Spinal cord (tissue), 10 donors: ENCODE measurements at places on chromosomes 6 and 20.

DNA sequence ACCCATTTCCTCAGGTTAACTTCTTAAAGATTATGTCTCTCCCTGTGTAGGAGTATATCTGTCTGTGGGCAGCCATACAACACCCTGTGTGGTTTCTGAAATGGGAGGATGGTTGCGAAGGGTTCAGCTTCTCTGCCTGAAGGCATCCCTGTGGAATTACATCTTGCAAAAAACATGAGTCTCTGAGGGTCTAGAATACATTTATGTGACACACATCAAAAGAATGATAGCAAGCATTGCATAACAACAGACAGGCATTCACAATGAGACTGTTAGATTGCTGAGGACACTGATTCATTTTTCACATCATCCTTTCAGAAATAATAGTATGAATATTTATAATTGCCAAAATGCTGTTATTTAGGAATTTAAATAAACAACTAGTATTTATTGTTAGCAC is 670.9 kb downstream of the HTR1B start:
- DNase-seq = no peak

GRCh38 chr20:10777710-10778109 is 103.9 kb upstream of the JAG1 start:
- no peak for DNase-seq

DNA sequence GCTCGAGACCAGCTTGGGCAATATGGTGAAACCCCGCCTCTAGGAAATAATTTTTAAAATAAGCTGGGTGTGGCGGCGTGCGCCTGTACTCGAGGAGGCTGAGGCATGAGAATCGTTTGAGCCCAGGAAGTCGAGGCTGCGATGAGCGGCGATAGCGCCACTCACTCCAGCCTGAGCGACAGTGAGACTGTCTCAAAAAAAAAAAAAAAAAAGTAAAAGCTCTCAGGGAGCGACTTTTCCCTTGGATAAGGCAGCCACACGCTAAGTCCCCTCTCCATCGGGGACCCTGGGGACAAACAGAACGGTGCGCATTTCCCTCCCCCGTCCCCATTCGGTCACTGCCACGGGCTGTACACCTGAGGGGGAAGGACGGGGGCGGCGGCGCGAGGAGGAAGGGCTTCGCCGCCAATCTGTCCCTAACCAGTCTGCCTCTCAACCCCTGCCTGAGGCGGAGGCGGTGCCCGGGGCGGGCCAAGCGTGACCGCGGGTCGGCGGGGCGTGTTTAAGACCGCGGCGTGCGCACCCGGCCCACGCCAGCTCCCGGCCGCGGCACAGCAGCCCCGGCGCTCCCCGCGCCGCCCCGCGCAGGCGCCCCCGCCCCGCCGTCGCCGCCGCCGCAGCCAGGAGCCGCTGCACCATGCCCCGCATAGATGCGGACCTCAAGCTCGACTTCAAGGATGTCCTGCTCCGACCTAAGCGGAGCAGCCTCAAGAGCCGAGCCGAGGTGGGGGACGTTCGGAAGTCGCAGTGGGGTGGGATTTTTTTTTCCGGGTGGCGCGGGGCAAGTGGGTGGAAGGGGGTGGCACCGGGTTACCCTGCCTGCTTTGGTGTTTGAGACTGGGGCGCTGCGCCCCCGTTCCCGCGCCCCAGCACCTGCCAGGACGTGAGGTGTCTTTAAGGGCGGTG is at the start of gene GMPR:
TSS of gene GMPR (plus strand) at position 531 of the 906 bp plus-strand sequence. CDS start at position 638, 107 bp downstream.
- DNase-seq = no peak

GRCh38 chr6:98200084-98200483 is 634.3 kb upstream of the POU3F2 start:
- no peak for DNase-seq

- no peak for DNase-seq
These were observed 69.5 kb downstream of the CSE1L start for GRCh38 chr20:49115564-49115963.

GRCh38 chr6:40444811-40445210 is 142.4 kb downstream of the LRFN2 start:
- DNase-seq = no peak
